HuH-7 (cell line): ENCODE measurements at places on chromosomes 1 and 21.

- no peak for DNase-seq
These were observed 203.9 kb upstream of the SAMSN1 start for GRCh38 chr21:14750041-14750440.

GRCh38 chr1:180215856-180216625 is 14.0 kb upstream of the LHX4 start:
- no peak for DNase-seq

GRCh38 chr21:20627594-20627993 is 370.6 kb upstream of the NCAM2 start:
- DNase-seq: no peak

DNA sequence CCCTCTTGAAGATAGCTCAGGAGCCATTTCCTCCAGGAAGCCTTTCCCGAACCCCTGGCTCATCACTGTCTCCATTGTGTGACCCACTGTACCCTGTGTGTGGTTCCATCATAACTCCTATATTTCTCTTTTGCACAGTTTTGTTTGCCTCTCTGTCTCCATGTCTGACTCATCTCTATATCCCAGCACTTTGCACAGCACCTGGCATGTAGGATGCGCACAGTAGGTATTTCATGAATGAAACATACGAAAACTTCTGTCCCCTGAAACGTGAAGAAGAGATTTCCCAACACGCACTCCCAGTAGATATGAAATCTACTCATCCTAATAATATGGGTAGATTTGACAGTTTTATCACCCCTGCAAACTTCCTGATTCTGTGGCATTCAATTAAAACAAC is 275.2 kb downstream of the NFIA start:
- DNase-seq: no peak

GRCh38 chr1:10679496-10680220 is 116.8 kb downstream of the CASZ1 start:
- DNase-seq: peak; percentile 81

DNA sequence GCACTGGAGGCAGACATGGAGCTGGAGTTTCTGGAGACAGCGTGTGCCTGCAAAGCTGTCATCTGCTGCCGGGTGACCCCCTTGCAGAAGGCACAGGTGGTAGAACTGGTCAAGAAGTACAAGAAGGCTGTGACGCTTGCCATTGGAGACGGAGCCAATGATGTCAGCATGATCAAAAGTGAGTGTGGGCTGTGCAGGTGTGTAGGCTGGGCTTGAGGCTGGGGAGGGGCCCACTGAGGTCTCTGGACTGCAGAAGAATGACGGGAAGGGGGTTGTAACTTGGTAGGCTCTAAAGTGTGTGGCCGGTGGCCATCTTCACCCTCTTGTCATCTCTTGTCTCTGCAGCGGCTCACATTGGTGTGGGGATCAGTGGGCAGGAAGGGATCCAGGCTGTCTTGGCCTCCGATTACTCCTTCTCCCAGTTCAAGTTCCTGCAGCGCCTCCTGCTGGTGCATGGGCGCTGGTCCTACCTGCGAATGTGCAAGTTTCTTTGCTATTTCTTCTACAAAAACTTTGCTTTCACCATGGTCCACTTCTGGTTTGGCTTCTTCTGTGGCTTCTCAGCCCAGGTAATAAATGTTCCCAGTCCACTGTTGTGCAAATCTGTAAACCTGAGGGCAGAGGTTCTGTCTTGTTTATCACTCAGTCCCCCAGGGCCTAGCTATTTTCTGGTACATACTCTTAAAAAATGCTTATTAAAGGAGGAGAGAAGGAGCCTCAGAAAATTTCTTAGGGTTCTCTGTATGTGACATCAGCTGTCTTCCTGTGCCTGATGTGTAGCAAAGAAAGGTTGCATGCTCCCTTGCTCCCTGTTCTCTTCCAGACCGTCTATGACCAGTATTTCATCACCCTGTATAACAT is 19.9 kb downstream of the ATP8B2 start:
- DNase-seq: peak; percentile 64

DNA sequence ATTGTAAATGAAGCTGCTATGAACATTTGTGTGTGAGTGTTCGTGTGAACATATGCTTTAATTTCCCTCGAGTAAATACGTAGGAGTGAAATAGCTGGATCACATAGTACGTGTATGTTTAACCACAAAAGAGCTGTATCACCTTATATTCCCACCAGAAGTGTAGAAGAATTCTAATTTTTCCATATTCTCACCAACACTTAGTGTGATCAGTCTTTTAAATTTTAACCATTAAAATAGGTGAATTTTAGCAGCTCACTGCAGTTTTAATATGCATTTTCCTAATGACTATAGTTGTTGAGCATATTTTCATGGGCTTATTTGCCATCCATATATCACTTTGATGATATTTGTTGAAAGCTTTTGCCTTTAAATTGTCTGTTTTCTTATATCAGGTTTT is 741.2 kb downstream of the PTPRU start:
- DNase-seq: no peak

DNA sequence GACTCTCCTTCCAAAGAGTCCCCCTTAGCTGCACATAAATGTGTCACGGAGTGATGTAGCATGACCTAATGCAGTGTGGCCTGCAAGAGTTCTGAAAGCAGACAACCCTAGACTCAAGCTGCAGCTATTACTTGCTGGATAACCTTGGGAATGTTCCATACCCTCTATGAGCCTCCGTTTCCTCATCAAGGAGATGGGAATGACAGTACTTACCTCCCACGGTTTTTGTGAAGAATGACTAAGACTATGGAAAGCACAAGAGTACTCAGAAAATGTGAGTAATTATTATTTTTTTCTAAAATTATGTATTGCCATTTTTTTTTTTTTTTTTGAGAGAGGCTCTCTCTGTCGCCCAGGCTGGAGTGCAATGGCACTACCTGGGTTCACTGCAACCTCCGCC is 3.0 kb downstream of the TTC39A start:
- DNase-seq: no peak
